Stimulated activated CD8-positive, alpha-beta memory T cell treated with anti-CD3 and anti-CD28 coated beads, Interleukin-7, amount 100 ng/mL, for 4 hours (primary cell): ENCODE measurements at places on chromosomes 1 and 21.

DNA sequence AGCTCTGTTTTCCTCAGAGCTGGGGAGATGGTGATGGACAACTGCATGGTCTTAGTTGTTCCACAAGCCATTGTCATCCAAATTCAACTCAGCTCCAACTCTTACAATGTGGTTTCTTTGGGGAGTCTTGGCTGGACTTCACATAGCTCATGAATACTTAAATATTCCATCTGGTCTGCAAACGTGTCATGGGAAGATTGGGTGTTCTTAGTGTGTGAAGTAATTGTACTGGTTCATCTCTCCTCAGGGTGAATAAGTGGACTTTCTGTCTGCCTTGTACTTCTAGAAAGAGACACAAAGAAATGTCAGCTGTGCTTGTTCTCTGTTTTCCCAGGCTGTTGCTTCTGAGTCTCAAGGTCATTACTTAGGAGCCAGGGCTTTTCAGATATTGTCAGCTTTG, 106.6 kb downstream of the VPS13D start:
- DNase-seq, result no peak

DNA sequence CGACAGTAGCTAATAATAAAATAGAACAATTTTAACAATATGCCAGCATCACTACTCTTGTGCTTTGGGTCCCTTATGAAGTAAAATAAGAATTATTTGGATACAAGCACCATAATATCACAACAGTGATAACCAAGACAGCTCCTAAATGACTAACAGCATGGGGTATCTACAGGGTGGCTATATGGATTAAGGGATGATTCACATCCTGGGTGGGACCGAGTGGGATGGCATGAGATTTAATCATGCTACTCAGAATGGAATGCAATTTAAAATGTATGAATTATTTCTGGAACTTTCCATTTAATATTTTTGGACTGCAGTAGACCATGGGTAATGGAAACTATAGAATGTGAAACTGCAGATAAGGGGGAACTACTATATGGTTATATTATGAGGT, 28.1 kb upstream of the B3GALNT2 start:
- no peak for DNase-seq

DNA sequence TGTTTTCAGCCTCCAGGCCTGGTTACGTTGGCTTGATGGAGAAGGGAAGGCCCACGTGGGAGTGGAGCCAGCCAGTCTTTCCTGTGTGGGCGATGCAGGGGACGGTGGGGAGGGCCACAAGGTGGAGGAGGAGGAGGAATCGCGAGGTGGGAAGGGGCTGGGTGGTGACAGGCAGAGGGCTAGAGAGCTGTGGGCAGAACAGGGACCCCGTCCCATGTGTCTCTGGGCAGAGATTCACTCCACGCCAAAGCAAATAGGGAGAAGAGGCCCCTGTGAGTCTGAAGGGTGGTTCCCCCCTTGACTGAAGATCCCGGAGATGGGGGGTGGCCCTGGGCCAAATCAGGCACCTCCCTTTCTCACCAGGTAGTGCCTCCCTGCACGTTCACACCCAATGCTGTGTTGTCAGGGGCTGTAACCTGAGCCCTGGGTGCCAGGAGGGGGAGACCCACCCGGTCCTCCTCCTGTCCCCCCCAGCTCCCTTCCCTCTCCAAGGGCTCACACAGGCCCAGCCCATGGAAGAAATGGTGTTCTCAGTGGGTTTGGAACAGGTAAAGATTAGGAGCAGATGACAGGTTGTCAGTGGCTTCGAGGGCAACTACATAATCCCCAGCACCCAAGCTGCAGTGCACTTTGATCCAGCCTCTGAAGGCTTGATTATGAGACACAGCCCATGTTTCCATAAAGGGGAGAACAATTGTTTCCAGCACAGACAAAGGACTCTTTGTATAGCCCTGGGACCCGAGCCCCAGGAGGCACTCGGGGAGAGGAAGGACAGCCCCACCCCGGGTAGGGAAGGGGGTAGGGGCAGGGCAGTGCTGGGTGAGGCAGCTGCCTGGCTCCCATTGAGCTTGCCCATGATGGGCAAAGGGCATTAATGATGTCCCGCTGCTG, 37.7 kb upstream of the GPR37L1 start:
- DNase-seq, result no peak

DNA sequence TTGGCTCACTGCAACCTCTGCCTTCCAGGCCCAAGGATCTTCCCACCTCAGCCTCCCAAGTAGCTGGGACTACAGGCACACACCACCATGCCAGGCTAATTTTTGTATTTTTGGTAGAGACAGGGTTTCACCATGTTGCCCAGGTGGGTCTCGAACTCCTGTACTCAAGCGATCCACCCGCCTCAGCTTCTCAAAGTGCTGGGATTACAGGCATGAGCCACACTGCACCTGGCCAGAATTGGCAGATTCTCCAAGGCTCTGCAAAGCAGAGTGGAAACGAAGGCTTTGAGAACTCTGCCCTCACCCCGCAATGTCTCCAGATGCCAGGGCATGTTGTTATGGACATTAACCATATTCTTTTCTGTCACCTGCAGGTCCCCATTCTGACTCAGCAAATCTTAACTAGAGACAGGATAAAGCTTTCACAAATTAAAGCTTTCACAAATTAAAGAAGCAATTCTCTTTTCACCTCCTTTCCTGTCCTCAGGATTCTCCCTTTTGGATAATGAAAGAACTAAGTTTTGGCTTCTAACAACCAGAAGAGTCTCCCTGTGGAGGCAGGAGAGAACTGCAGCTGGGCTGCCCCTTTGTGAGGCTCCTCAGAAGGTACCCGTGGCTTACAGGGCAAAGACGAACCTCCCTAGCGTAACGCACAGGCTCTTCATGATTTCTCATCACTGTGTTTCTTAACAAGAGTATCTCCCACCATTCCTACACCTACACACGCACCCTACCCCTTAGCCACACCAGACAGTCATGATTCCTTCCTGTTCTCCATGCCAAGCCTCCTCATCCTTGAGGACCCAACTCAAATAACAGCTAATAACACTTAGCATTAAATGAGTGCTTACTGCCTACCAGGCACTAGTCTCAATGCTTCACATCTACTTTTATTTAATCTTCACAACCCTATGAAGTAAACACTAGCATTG, 29.8 kb downstream of the GPA33 start:
- no peak for DNase-seq

- no peak for DNase-seq
These were observed 6.6 kb upstream of the TMEM240 start for GRCh38 chr1:1547011-1547410.

GRCh38 chr1:63615768-63616420, 22.7 kb downstream of the PGM1 start:
- peak; percentile 42 for DNase-seq

DNA sequence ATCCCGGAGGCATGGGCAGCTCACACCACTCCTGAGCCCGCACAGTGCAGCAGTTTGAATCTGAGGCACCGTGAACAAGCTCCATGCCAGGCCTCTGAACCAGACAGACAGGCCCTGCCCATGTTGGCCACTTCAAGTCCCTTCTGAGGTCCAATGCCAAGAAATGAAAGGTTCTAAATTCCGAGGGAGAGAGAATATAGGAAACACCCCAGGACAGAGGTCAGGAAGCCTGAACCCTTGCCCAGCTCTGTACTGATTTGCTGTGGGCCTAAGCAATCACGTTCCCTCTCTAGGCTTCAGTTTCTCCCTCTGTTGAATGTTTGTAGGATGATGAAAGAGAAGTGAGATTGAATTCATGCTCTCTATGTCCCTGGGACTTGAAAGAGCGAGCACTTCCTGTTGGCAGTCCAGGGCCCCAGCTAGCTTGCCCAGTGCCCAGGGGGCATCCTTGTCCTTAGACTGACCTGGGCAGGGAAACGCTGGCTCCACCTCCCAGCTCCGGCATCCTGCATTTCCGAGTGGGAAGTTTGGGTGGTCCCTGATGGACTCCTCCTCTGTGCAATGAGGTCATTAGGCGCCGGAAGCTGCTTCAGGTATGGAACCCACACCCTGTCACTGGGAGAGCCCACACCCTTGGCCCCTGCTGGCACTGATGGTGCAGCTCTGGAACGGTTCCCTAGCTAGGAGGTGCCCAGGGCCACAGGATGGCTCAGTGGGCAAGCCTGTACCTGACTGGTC, 242.4 kb upstream of the TMEM51 start:
- DNase-seq, result no peak

DNA sequence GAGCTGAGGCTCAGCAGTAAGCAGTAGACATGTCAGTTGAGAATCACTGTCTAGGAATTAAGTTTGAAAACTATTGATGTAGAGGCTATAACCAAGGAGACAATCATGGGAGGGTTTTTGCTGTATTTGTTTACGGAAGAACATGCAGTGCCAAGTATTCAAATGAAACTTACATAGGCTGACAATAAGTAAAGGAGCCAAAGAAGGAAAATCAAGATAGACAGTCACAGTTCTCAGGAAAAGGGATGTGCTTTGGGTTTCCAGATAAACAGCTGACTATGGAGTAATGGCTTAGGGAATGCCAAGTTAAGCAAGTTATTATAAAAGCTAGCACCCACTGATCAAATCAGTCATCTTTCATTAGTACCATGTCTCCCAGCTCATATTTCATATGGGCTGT, 21.5 kb downstream of the GNG12 start:
- no peak for DNase-seq

DNA sequence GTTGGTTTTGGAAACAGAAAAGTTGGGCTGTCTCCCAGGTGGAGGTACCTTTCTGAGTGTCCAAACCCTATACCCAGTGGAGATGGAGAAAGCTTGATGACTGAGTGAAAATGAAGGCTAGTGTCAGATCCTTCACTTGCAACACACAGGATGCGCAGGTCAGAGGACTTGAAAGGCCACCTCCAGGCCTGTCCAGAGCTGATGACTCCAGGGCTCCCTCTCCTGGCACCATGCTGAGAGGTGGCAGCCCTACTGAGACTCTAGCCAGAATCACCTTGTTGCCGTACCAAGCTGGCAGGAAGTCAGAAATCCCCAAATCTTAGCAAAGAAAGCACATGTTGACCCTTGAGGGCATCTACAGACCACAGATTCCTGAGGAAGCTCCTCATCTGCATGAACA, 16.4 kb downstream of the KNCN start:
- no peak for DNase-seq

GRCh38 chr1:199756066-199756465, 271.4 kb upstream of the NR5A2 start:
- DNase-seq, result no peak

- no peak for DNase-seq
These were observed 358.7 kb downstream of the LTN1 start for GRCh38 chr21:28633839-28634555.

GRCh38 chr21:40640266-40640789, 206.6 kb downstream of the DSCAM start:
- no peak for DNase-seq

- DNase-seq, result no peak
These were observed 75.8 kb upstream of the VTCN1 start for GRCh38 chr1:117286562-117286961.

DNA sequence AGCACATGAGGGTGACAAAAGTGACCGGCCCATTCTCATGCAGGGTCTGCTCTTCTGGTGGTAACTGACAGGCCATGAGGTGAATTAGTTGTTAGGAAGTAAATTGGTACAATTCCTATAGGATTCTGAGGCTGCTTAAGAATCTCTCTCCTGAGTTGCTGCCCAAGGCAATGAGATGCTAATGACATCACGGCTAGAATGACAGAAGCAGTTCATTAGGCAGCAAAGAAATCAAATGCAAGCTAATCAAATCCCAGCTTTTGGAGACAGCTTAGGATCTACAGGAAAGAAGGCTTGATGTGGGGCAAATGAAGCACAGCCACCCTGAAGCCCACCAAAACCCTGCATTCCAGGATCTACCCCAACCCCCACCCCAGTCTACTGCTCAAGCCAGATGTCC, 265.2 kb downstream of the ASTN1 start:
- DNase-seq, result no peak

GRCh38 chr21:29064850-29065481, 8.5 kb downstream of the CCT8 start:
- DNase-seq, result no peak

DNA sequence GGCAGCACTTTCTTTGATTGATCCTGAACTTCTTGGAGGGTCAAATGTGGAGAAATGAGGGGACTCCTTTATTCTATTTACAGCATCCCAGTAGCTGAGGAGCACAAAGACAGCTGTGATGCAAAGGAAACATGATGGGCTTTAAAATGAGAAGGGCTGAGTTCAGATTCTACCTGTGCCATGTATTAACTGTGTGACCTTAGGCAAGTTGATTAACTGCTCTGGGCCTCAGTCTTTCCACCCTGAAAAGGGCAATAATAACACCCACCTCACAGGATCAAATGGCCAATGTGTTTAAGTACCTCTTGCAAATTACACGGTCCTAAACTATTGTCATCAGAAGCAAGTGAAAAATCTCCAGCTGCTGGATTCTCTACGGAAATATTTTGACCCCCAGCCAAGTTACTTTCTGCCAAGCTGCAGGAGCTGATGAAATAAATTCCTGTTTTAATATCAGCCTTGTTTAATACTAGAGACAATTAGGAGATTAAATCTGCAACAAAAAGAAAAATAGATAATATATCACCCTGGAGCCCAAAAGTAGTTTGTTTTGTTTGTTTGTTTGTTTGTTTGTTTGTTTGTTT, 15.7 kb downstream of the TMEM81 start:
- no peak for DNase-seq

GRCh38 chr1:1788136-1788535, 9.9 kb upstream of the NADK start:
- no peak for DNase-seq

GRCh38 chr1:31148409-31148808, 82.9 kb upstream of the PUM1 start:
- DNase-seq, result no peak

GRCh38 chr1:182714546-182714945, 30.2 kb upstream of the RGS8 start:
- DNase-seq, result no peak

DNA sequence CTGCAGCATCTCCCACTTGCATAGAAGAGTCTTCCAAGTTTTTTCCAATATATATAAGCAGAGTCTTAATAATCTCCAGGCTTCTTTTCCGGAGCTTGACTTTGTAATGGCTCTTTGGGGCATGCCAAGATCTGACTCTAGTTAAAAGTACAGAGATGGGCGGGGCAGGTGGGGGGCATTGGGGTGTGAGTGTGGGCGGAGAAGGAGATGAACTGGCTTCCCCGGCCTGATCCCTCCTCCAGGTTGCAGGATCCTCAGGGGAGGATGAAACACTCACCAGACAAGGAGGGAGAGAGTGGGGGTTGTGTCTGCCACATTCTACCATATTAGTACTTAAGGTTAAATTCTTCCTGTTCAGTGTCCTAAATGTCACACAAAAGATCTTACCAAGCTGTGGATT, 23.0 kb downstream of the S100A10 start:
- DNase-seq, result no peak

DNA sequence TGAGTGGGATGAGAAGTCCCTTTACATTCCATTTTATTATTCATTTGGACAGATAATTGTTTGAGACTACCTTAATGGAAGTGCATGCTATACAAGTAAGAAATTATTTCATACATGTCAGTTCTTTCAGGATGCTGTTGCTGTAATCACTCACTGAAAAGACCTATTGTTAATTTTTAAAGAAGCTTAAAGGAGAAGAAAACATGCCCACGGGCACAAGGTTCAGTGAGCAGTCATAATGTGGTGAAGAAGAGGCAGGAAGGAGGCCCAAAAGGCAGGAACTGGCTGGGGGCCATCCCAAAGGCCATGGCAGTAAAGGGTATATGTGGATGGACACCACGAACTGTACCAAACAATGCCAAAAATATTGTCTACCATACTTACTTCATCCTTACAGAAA, 206.0 kb downstream of the LYPLAL1 start:
- no peak for DNase-seq

- peak; percentile 3 for DNase-seq
These were observed 551 bp downstream of the ZRANB2 start for GRCh38 chr1:71080230-71080738.

GRCh38 chr1:53946252-53947171, at the start of gene LRRC42:
Gene LRRC42, plus strand, starts transcription at chr1:53946350. Its CDS starts 5,650 bp downstream, at chr1:53952000.
- DNase-seq, result peak; percentile 36
